ENCODE measurements at places on chromosomes 2 and 18.

DNA sequence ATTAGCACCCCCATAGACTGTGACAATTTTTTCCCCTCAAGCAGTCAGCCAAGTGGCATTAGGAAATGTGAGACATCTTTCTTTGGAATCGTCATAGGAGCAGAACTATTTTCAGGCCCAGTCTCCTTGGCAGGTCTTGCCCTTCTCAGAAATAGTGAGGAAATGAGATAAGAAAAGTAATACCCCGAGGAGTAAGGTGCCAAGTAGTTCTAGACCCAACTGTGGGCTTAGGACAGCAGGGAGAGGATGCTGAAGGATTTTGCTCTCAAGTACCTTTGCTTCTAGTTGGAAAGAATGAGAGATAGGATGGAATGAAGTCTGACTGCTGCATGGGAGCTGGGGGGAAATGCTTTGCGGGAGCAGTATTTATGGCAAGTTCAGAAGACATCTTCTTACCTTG, 31.8 kb downstream of the PRKCE start:
- DNase-seq, result no peak

GRCh38 chr2:148634749-148635148, 9.8 kb upstream of the EPC2 start:
- no peak for DNase-seq

GRCh38 chr2:144404586-144405314, 115.2 kb downstream of the ZEB2 start:
- DNase-seq, result no peak

DNA sequence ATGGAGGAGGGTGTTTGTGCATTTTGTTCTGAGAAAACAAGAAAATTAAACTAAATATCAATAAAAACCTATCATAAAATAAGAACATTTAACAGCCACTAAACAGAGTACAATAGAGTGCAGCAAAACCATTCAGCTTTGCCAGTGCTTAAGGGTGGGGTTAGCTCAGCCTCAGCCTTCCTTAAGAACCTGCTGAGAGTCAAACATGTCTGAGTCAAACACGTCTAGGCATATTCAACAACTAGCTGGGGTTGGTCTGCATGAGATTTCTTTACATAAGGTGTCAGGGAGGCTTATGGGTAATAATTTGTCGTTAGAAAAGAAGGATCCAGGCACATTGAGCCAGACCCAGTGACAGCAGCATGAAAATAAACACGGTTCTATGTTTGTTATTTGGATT, 298.2 kb downstream of the SP3 start:
- DNase-seq, result no peak

DNA sequence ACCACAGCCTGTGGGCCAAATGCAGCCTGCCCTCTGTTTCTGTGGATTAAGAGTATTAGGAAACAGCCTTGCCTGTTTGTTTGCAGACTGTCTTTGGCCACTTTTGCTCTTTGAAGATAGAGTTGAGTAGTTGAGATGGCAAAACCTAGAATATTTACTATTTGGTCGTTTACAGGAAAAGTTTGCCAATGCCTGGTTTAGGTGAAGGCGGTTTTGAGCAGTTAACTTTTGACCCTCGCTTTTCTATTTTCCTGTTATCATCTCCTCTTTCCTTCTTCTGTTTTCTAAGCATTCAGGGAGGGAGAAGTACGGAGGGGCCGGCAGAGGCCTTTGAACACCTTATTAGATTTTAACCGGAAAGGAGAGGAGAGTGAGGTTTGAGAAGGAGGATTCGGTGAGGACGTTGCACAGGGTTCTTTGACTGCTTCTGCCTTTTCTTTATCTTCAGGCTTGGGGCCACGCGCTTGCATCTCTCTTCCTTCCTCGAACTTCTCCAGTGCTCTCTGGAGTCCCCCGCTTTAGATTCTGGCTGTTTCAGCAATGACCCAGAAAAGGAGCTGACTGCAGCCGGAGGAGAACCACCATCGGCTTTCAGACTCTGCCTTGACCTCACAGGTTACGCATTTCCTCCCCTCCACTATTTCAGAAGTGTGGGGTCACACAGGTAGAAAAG, 39.2 kb downstream of the IL1R2 start:
- DNase-seq, result no peak

DNA sequence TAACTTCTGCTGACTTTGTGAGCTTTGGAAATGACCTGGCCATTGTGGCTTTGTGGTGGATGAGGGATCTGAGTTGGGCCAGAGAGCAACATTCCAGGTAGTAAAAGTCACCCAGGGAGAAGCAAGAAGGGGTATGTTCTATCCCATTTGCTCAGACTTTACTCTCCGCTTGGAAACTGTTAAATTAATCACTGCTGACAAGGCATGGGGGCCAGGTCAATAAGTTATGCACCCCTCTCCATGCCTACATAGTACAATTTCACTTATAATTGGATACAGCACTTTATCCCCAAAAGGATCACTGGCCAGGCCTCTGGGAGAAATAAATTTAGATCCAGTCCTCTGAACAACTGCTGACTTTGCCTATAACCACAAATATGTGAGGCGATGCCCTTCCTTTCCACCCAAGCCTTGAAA, 92.1 kb downstream of the RPRM start:
- no peak for DNase-seq

- no peak for DNase-seq
These were observed at the start of gene ST6GAL2 for GRCh38 chr2:106885971-106886915. Gene ST6GAL2, minus strand, starts transcription at chr2:106886167. Its CDS starts 42,190 bp downstream, at chr2:106843977.

GRCh38 chr2:148653437-148653836, 8.9 kb downstream of the EPC2 start:
- DNase-seq, result no peak

GRCh38 chr2:165203689-165204559, at the start of gene SCN3A:
Gene SCN3A, minus strand, starts transcription at chr2:165204050. Its CDS starts 27,656 bp downstream, at chr2:165176394.
- DNase-seq, result peak; percentile 92
